Mesenteric fat pad (tissue), 1 donor: ENCODE measurements at places on chromosomes 4 and X.

GRCh38 chr4:39682138-39682537, 15.8 kb upstream of the UBE2K start:
- DNase-seq, result no peak

DNA sequence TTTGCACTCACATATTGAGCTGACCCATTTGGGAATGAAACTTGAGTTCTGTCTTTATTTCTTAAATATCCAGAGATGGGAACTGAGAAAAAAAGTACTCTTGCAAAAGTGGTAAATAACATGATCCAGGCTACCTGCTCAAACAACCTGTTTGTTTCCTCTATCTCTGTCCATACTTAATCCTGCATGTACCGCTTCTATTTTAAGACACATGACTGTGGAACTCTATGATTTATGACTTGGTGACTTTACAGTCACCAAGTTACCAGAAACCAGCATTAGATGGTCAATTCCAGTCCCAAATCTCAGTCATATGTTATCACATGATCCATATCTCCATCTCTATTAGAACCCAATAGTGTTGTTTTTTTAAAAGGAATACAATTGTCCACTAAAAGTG, 606.7 kb downstream of the EPHA5 start:
- no peak for DNase-seq

DNA sequence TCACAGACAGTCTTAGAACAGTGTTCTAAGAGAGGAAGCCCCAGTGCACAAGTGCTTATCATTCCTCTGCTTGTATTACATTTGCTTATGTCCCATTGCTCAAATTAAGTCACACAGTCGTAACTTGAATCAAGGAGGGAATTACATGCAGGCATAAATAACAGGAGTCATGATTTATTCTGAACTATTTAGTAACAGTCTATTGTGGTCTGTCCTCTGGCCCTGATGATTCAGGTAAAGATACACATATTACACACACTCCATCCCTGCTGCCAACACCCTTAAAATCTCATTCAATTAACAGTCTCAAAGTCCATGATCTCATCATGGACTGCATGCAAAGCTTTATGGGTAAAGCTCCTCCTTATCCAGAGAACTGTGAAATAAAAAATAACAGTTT, 60.1 kb downstream of the GRIA2 start:
- DNase-seq, result no peak

DNA sequence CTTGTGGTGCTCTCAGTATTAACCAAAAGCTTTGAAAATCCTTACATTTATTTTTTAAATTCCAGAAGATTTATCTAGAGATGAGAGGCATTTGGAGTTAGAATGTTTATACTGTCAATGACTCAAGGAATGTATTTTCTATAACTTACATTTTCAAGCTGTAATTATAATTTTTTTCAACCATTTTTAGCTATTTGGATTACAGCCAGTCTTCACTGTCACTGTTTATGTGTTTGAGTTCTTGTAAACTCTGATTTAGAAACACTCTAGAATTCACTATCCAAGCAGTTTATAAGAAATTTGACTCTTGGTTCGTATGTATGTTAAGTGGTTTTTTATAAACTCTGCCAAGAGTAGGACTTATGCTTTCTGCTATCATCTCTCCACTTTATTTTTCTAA, 36.7 kb upstream of the GUCY1A1 start:
- no peak for DNase-seq
